ENCODE measurements at places on chromosomes 16 and 17.

- no peak for DNase-seq
These were observed 39.4 kb upstream of the B4GALNT2 start for GRCh38 chr17:49093131-49093530.

GRCh38 chr17:63247706-63248105 lies 198.4 kb downstream of the CYB561 start:
- no peak for DNase-seq

DNA sequence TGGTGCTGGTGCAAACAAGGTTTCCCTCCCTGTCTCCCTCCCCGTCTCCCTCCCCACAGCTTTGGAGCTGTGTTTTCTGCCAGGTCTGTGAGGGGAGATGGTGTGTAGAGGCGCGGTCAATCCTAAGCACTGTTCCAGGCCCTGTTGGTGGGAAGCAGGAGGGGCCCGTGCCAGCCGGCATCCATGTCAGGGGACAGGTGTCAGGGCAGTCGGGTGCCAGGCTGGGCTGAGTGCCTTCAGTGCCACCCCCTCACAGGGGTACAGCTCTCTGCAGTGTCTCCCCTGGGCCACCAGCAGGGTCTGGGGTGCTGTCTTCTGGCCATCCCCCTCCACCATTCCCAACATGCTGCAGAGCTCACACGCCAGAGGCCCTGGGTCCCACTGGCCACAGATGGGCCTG lies 73.6 kb downstream of the KLHDC4 start:
- no peak for DNase-seq

DNA sequence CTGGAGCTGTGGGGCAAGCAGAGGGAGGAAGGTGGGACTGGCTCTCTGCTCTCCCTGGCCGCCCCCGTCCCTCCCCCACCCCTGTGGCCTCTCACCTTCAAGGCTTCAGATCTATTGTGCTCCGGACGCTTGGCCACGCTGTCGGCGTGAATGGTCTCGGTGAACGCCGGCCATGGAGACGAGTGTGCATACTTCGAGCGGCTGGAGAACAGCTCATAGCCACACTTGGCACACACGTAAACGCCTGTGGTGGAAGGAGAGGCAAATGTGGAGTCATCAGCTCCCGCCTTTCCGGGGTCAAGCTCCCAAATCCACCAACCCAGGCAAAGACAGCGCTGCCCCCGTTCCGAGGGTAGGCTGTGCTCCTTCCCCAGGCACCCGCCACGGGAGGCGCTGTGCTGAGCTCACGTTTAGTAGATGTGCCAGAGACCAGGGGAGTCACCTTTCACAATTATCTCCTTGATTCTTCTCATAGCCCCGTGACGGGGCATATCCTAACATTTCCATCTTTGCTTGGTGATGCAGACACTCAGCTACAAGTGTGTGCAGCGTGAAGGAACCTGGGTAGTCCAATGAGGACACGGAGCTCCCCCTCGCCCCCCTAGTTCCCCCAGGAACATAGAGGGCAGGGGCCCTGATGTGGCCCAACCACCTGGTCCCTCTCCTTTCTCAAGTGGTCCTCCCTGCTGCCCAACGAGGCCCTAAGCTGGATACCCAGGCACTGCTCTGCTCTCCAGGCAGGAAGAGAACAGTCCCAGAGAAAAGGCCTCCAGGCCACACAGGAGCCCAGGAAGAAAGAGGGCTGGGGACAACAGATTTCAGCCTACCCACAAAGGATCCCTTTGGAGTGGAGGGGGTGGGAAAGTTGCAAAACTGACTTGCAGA lies 1.6 kb downstream of the MSRB1 start:
- no peak for DNase-seq

GRCh38 chr16:67173808-67174705 lies 3.7 kb downstream of the NOL3 start:
- peak; percentile 74 for DNase-seq

DNA sequence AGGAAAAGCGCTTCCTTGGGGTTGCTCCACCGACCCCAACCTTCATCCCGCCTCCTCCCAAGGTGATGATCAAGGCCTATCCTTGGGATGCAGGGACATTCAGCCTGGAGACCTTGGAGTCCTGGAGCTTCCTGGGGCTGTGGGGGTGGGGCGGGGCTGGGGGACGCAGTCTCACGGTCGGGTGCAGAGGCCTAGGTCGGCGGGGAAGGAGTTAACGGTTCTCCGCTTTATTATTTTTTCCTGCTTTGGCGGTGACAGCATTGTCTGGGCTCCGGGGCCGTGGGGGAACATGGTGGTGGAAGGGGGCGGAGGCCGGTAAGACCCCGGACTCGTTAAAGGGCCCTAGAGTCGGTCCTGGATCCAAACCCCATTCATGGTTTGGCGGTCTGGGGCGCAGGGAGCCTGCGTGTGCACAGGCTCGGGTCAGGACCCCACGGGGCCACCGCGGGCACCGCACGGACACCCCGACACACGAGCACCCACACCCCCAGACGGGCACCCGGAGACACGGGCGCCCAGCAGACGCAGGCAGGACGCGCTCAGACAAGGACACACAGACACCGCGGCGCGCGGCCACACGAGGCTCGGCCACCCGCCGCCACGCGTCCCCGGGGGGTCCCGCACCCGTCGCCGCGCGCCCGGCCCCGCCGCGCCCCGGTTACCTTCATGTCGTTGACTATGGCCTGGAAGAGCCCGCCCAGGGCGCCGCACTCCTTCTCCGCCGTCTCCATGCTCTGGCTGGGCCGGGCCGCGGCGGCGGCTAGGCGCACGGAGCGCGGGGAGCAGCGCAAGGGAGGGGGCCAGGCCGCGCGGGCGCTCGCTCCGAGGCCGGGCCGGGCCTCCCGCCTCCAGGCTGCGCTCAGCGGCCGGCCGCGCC lies 554 bp downstream of the MTSS2 start:
- no peak for DNase-seq

All from activated T-helper 2 cell treated with anti-CD3 and anti-CD28 coated beads, Interferon-gamma antibody, Interleukin-2, Interleukin-4, amounts not matched to agents 10 μg/mL and 5 μg/mL and 100 μg/mL, durations not matched to agents 14 hours and 24 hours and 36 hours (primary cell).